Islet precursor cell (in vitro differentiated cells): ENCODE measurements at places on chromosomes 11 and 22.

- peak; percentile 63 for DNase-seq
Observed at GRCh38 chr11:95445746-95446333, 214.8 kb upstream of the SESN3 start.

- DNase-seq = no peak
Observed at GRCh38 chr11:59794417-59794816, 16.2 kb downstream of the MRPL16 start.

DNA sequence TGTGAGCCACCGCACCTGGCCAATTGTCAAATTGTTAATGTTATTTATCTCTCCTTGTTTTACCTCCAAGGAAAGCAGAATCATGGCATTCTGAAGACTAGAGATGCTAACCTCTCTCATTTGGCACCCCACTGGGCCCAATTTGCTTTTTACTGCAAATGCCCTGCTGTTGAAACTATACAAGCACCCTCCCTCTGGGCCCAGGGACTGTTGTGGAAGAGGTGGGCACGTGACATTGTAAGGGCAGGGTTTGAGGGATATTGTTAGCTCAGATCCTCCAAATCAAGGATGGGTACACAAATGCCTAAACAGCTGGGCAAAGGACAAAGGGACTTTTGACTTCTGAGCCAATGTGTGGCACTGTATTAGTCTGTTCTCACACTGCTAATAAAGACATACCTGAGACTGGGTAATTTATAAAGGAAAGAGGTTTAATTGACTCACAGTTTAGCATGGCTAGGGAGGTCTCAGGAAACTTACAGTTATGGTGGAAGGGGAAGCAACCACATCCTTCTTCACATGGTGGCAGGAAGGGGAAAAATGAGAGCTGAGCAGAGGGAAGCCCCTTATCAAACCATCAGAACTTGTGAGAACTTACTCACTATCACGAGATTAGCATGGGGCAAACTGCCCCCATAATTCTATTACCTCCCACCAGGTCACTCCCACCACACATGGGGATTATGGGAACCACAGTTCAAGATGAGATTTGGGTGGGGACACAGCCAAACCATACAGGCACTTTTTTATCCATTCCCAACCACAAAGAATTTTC is 6.5 kb upstream of the ALDH3B2 start:
- no peak for DNase-seq

DNA sequence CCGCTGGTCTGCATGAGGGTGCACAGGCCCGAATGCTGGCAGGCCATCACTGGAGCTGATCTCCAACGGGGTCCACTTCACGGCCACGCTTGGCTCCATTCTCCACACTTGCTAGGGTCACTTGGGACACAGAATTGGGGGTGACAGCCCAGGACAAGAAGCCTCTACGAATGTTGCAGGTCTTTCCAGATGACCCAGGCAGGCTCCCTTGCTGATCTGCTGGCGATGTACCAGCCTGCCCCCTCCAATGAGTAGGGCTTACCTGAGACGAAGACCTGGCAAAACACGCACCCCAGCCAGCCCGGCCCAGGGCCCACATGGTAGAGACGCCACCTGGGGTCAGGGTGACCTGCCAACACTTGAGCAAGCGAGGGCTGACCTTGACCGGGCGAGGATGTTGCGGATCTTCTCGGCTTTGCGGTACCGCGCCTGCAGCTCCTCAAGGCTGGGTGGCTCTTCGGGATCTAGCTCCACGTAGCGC is 44.9 kb downstream of the C11orf58 start:
- no peak for DNase-seq

- no peak for DNase-seq
Observed at GRCh38 chr22:22246706-22247105, 2.1 kb downstream of the VPREB1 start.

DNA sequence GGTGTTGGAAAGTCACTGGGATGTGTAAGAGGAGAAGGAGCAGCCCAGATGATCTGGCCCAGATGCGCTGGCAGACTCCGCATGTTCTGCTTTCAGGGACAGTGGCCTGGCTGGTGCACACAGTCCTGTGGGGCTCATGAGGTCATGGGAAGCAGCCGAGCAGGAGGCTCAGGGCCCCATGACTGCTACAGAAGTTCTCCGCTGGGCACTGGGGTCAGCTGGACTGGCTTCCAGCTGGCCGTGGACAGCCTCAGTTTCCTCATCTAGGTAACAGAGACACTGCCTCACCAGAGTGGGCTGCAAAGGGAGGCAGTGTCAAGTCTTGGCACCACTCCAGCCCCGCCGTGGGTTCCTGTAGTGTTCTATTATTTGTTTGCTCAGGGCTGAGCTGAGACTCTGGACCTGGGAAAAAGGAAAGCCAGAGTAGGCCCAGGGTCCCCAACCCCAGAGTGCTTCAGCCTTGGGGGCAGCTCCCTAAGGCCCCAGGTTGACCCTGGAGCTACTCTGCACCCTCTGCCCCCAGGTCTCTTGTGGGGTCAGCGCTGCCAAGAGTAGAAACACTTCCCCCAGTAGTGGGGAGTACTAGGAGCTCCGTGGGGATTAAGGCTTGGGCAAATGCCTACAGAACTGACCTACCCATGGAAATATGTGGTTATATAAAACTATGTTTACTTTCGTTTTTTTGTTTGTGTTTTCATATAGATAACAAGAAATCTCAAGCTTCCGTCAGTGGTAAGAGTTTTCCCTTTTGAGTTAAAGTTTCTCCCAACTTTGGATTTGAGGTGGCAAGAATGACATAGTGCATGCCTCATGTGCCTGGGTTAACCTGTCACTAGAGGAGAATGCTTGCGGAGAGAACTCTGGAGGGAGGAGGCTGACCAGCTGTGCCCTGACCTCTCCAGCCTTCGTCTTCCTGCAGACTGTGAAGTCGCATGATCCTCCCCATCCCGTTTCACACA is 45.3 kb downstream of the MED15 start:
- no peak for DNase-seq

GRCh38 chr11:96062134-96062533 is 138.2 kb upstream of the MTMR2 start:
- no peak for DNase-seq

DNA sequence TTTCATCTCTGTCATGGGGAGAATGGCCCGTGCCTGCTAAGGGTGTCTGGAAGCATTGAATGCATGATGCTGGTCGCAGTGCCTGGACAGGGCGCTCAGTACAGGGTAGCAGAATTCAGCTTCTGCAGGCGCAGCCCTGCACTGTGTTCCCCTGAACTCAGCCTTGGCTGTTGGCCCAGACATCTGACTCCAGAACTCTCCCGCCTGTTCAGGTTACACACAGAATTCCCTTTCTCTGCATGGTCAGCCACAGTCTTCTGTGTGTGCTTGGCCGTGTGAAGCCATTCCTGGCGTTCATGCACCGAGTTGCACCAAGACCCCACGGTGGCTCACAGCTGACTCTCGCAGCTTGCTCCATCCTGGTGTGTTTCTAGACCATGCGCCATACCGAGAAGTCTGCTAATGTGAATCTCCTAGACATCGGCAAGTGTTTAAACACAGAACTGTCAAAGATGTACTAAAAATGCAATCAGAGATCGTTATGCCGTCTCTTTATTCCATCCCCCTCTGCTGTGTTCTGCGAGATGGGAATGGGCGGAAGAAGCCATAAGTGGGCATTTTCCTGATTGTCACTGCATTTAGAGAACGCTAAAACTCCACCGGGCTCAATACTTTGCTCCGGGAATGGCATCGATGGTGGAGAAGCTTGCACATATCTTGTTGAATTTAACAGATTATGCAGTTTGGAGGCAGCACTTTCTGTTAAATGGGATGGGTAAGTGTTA is 55.6 kb downstream of the MPPED1 start:
- no peak for DNase-seq

DNA sequence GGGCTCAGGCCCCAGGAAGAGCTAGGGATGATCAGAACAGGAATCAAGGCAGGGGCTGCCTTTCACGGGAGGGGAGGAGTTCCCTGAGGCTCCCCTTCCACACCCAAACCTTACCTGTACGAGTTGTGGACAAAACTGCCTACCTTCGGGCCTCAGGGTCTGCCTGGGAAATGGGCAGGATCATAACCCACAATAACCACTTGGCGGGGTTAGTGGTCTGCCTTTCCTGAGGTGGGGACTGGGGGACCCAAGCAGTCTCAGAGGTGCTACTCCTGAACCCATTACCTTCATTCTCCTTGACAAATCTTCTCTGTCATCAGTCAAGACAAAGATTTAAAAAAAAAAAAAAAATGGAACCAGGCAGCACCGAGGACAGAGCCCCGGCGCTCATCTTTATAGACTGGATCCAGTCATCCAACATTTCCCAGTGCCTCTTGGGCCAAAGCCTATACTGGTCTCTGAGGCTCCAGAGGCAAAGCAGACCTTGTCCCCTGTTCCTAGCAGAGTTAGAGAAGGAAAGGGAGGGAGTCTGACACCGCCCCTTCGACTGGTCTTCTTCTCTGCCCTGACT is 14.2 kb downstream of the P2RY6 start:
- DNase-seq = no peak

DNA sequence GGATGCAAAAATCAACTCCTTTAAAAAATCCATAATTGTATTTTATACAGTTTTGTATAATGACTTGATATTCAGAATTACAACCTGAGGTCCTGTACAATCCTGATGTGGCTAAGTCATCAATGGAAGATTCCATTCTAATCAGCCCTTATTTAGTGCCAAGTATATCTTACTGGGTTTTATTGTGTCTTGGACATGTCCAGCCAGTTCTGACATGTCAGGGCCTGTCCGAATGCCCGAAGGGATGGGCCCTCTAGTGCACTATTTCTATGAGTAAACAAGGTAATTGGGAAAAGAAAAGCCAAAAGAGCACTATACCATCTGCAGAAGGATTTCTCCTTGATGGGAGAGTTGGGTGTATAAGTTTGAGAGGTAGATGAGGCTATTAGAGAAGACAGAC is 412.9 kb downstream of the METTL15 start:
- DNase-seq = no peak

DNA sequence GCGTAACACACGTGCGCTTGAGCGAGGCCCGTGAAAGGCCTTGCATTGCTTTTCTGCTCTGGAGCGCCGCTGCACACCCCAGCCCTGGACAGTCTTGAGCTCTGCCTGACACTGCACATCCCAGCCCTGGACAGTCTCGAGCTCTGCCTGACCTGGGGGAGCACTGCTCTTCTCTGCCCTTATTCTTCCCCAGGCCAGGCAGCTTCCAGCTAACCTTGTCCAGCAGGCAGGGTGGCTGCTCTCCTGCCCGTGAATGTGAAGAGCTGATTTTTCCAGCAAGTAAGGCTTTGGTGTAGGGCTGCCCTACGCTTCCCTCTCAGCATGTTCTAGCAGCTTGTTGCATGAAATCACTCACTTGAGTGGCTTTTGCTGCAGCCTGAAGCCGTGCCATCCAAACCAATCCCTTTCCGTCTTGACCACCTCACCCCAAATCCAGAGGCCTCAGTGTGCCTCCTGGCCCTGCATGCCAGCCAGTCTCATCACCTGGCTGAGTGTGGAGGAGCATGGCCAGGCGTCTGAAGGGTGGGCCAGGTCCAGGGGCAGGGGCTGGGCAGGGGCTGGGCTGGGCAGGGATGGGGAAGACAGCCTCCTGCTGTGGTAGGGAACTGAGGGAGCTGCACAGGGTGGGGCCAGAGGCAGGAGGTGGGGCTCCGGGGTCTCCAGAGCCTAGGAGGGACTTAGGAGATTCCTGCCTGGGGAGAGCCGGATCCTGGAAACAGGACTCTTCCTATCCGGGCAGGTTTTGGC is 89.5 kb upstream of the B3GAT1 start:
- no peak for DNase-seq

GRCh38 chr22:44554411-44554810 is 56.4 kb upstream of the RTL6 start:
- DNase-seq = peak; percentile 29

- DNase-seq = peak; percentile 94
Observed at GRCh38 chr22:31253949-31254348, 38.3 kb downstream of the PIK3IP1 start.

- peak; percentile 74 for DNase-seq
Observed at GRCh38 chr11:11416917-11417316, 63.9 kb upstream of the CSNK2A3 start.

DNA sequence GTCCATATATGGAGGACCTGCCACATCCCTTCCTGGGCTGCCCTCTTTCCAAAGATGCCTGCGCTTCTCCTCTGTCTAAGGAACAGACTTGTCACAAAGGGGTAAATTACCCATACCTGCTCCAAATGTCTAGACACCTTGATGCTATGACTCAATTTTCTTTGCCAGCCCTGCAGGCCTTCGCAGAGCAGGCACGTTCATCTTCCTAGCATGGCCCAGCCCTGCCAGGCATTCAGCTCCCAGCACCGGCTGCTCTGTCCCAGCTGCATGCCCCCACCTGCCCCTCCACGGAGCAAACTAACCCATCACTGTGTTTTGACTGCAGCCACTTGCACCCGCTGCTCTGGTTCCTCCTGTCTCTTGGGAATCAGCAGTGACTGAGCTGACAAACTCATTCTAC is 526.1 kb downstream of the MIAT start:
- peak; percentile 60 for DNase-seq
